Activated CD4-positive, alpha-beta memory T cell treated with anti-CD3 and anti-CD28 coated beads, Interleukin-2, amount 10 ng/mL, durations not matched to agents 7 days and 5 days (primary cell): ENCODE measurements at places on chromosomes 7 and 10. TPM values are rescaled to one million over a fixed set of nuclear protein-coding genes. Genes with fewer than 3 reads are reported as not detected.

- peaks cover 16% of the 10 kb centered on the region for H3K36me3 ChIP-seq
- DNase-seq, result no peak
- H3K4me3 ChIP-seq, result no peak overlapping the region
- H3K27me3 ChIP-seq, result no peaks in the 10 kb centered on the region
Measured at GRCh38 chr7:55545496-55545895, 26.8 kb downstream of the VOPP1 start.

RARRES2 gene
- not detected for total RNA-seq

- no peak overlapping the region for H3K4me3 ChIP-seq
- peaks cover 4% of the 10 kb centered on the region for H3K4me1 ChIP-seq
- DNase-seq, result no peak
- H3K36me3 ChIP-seq, result peaks cover 12% of the 10 kb centered on the region
- no peak overlapping the region for H3K27ac ChIP-seq
- peaks cover 11% of the 10 kb centered on the region for H3K27me3 ChIP-seq
Measured at GRCh38 chr7:151321341-151321740, 20.3 kb upstream of the NUB1 start.

- H3K36me3 ChIP-seq, result no peaks in the 10 kb centered on the region
- peaks cover 46% of the 10 kb centered on the region for H3K27me3 ChIP-seq
- no peak for DNase-seq
- H3K27ac ChIP-seq, result no peak overlapping the region
Measured at GRCh38 chr10:69703766-69704630, 74.0 kb downstream of the FAM241B start.

DNA sequence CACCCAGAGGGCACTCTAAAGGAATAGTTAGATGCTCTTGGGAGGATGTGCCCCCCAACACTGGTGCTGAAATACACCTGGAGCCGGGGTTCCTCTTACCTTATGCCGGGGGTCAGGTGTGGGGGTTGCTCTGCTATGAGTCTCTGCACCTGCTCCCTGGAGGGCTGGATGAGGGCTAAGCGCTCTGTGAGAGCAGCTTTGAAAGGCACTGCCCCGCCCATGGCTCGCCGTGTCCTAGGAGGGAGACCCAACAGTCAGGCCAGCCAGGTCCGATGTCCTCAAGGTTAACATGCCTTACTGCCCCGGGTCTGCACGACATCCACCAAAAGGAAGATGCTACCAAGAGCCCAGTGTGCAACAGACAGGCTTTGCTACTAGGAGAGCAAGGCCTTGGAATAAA, 31.7 kb downstream of the PSPH start:
- H3K4me3 ChIP-seq, result no peak overlapping the region
- H3K27me3 ChIP-seq, result no peaks in the 10 kb centered on the region
- DNase-seq, result no peak
- peaks cover 8% of the 10 kb centered on the region for H3K36me3 ChIP-seq
- no peak overlapping the region for H3K27ac ChIP-seq
- no peaks in the 10 kb centered on the region for H3K4me1 ChIP-seq
